Fibroblast of skin of left biceps (primary cell): ENCODE measurements at places on chromosomes 3 and 15.

- no peak for DNase-seq
Measured at GRCh38 chr3:20930034-20930433, 744.0 kb upstream of the SGO1 start.

DNA sequence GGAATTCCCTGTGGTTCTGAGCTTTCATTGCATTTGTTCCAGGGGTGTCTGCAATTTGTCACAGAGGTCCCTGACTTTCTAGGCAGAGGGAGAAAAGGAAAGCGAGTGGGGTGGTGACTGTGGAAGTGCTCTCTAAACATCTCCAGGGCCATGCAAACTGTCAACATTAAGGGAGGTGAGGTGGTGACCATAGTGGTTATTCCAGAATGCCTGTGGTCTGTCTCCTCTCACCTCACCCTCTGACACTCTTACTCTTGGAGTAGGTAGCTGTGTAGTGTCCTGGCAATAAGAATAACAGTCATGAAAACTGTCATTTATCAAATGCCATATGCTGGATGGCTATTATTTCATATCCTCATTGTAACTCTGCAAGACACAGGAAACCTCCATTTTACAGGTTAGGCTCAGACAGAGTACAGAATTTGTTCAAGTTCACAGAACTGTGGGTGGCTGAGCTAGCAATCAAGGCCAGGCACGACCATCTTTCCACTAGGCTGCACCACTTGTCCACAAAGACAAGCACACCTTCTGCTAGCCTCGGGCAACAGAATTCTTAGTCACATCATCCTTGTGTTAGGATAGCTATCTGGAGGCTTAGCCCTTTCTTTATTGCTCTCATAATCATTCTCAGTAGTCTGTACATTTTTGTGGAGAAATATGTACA lies 179.4 kb downstream of the CD47 start:
- DNase-seq: no peak

DNA sequence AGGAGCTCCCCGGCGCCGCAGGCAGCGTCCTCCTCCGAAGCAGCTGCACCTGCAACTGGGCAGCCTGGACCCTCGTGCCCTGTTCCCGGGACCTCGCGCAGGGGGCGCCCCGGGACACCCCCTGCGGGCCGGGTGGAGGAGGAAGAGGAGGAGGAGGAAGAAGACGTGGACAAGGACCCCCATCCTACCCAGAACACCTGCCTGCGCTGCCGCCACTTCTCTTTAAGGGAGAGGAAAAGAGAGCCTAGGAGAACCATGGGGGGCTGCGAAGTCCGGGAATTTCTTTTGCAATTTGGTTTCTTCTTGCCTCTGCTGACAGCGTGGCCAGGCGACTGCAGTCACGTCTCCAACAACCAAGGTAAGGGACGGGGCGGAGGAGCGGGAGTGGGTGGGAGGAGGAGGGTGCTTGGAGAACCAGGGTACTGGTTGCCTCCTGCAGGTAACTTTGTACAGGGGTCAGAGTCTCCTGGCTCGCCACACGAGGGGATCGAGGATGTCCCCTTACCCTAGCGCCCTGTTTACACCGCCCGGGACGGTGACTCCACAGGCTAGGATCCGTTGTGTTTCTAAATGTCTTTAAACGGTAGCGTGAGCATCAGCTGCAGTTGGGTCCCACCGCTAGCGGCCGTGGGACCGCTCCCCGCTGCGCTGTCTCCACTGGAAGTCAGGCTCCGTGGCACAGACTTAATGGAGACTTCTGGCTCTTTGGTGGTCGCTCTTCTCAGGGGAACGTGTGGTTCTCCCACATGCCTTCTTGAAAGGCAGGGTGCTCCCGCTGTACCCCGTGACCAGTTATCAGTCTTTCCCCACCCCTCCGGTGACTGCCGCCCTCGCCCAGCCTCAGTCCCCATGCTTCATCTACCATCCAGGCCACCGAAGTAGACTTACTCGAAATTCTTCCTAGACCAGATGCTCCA lies 515 bp downstream of the EPHA6 start:
- no peak for DNase-seq

GRCh38 chr3:183966361-183966791 lies 51.3 kb downstream of the ABCC5 start:
- no peak for DNase-seq

GRCh38 chr3:128585189-128585588 lies 65.4 kb downstream of the RPN1 start:
- no peak for DNase-seq

DNA sequence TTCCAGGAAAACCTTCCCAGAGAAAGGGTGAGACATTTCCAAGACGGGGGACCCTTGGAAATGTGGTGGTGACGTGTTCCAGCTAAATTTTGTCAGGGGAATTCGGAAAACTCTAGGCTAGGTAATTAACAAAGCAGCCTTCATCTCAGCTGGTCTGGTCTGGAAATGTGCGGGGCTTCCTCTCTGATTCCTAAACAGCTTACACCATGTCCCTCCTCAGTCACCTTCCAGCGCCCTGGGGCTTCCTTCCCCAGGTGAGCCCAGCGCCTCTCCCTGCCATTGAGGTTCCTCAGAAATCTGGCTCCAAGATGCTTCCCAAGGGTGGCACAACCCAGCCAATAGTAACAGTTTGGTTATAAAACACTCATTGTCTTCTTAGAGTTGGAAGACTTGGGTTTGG lies 571 bp downstream of the ACAD9 start:
- DNase-seq: no peak

DNA sequence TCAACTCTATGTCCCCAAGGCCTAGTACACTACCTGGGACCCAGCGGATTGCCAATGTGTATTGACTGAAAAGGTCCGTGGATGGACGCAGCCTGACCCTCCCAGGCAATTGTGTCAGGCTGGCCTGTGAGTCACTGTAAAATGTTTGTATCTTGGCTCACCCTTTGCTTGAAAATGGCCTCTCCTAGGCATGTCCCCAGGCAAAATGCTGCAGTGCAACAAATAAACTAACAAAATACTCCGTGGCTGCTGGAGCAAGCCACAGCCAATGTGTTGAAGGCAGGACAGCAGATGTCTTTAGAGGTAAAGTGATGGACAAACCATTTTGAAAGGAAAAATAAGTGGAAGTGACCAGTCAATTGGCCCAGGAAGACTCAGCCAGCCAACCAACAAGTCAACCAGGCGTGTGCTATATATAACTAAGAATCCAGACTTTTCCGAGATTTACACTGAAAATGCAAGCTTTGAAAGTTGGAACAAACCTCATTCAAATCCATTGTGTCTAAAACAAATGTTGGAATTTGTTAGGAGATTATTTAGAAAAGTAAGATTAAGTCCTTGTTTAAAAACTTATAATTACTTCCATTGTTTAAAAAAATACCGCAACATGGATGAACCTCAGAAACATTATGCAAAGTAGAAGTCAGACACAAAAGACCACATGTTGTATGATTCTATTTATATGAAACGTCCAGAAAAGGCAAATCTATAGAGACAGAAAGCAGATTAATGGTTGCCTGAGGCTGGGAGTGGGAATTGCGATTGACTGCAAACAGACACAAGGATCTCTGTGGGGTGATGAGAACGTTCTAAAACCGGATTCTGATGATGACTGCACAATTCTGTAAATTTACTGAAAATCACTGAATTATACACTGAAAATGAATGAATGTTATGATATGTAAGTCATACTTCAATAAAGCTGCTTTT lies 191.2 kb downstream of the TLE3 start:
- DNase-seq: no peak

- DNase-seq: no peak
Measured at GRCh38 chr15:77959432-77959879, 118.1 kb downstream of the TBC1D2B start.

- DNase-seq: no peak
Measured at GRCh38 chr3:184662187-184662586, 49.7 kb downstream of the MAGEF1 start.

DNA sequence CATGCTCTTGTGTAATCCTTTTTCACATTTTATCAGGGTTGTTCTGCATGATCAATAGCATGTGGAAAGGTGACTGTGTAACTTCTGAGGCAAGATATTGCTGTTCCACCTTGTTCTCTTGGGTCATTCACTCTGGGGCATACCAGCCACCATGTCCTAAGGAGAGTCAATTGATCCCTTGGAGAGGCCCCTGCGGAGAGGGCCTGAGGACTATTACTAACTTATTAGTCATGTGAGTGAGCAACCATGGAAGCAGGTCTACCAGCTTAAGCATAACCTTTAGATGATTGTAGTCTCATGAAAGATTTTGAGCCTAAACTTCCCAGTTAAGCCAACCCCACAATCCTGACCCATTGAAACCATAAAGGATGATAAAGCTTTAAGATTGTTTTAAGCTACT lies 22.0 kb upstream of the COL6A5 start:
- no peak for DNase-seq

DNA sequence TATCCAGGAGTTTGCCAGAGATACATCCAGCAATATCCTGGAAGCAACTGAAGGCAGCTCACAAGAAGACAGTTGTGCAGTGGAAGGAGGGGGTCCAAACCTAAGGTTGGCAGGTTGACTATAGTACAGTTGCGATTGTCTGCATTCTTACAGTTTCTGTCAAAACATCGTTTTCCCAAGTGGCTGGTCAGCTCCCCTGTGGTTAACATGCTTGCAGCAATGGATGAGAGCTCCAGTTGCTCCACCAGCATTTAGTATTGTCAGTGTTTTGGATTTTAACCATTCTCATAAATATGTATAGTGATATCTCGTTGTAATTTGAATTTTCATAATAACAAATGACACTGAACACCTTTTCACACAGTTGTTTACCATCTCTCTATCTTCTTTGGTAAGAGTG lies 31.5 kb downstream of the KLF13 start:
- DNase-seq: no peak

GRCh38 chr15:74836846-74837245 lies 6.1 kb downstream of the ULK3 start:
- DNase-seq: no peak

DNA sequence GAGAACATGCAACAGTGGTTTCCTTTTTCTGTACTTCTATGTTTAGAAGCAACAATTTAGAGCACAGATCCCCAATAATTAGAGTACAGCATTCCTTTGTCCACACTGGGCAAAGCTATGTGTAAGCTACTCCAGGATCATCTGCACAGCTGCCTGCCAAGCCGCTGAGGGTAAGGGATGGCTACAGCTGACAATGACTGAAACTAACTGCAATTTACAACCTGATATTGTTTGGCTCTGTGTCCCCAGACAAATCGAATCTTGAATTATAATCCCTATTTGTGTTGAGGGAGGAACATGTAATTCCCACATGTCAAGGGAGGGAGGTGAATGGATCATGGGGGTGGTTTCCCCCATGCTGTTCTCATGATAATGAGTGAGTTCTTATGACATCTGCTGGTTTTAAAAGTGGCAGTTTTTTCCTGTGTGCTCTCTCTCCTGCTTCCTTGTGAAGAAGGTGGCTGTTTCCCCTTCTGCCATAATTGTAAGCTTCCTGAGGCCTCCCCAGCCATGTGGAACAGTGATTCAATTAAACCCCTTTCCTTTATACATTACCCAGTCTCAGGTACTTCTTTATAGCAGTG lies 54.8 kb upstream of the TNFSF10 start:
- no peak for DNase-seq

GRCh38 chr3:38153221-38153620 lies 12.1 kb upstream of the OXSR1 start:
- no peak for DNase-seq

DNA sequence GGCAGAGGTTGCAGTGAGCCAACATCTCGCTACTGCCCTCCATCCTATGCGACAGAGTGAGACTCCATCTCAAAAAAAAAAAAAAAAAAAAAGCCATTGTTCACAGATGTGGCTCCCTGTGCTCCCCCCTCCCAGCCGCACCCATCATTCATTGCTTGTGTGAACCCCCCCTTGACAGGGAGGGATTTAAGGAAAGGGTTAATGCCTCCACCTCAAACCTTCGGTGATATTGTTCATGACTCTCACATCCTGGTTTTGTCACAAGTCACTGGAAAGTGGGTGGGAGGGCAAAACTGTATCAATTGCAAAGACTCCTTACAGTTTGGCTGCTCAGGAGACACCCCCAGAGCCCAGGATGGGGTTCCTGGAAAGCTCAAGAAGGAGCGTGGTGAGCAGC lies 7.7 kb downstream of the SLC6A6 start:
- DNase-seq: no peak

GRCh38 chr15:34726406-34727100 lies 28.2 kb downstream of the GJD2 start:
- DNase-seq: no peak

DNA sequence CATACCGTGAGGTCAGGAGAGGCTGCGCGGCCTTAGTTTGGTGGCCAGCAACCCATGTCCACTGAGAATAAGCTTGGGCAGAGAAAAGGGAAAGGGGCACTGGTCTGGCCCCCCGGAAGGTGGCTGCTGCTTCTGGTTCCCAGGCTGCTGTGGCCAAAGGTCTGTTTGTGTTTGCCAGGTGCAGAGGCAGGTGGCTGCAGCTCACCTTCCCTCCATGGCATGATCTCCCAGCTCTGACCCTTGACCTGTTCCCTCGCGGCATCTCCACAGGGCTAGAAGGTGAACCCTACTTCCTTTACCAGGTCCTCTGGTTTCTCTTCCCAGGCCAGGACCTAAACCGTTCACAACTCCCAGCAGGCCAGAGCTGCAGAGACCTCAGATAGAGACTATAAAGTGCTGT lies 13.8 kb downstream of the VPS18 start:
- DNase-seq: no peak

DNA sequence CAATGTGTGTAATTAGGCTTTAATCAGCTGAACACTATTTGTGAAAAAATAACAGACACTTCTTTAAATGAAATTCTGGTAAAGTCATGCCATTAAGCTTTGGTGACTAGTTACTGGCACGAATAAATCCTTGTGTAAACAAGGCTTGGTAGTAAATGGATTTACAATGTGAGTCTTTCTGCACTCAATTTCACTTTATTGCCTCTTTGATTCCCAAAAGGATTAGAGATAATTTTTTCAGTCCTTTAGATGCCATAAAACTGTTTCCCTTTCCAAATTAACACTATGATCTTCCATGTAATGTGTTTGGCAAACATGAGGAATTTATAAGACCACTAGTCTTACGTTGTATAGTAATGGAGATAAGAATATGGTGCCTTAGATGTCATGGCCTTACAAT lies 339.5 kb upstream of the DNAJC19 start:
- DNase-seq: no peak
